ENCODE measurements at places on chromosomes 1 and 21. TPM values are rescaled to one million over a fixed set of nuclear protein-coding genes. Genes with fewer than 3 reads are reported as not detected.

DNA sequence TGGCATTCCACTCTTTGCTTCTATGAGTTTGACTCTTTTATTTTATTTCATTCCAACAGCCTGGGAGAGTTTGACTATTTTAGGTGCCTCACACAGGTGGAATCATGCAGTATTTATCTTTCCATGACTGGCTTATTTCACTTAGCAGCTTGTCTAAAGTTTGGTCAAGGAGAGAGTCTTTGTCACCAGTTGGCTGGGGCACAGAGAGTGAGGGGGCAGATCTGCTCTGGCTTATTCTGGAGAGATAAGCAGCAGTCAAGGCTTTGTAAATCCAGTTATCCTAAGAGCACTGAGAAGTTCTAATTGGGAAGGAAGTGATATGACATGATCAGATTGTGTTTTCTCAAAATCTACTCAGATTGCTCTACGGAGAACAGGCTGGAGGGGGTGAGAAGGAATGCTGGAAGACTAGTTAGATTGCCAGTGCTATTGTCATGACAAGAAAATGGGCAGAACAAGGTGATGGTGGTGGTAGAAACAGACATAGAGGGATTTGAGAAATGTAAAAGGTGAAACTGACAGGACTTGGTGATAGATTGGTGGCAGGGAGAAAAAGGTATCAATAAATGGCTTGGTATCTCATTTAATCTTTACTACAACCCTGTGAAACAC, 12.1 kb upstream of the CTTNBP2NL start:
- DNase-seq, result no peak

DNA sequence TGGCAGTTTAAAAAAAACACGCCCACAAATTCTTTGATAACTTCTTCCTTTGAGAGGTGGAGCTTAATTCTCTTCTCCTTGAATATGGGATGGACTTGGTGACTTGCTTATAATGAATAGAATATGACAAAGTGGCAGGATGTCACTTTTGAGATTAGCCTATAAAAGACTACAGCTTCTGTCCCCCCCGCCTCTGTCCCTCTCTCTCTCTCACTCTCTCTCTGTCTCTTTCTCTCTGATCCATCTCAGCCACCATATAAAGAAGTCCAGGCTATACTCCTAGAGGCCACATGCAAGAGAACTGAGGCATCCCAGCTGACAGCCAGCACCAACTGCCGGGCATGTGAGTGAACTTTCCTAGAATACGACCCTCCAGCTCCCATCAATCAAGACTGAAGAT, 7.7 kb upstream of the DMBX1 start:
- DNase-seq, result no peak

- DNase-seq, result no peak
Observed at GRCh38 chr1:967466-968343, 1.4 kb downstream of the PLEKHN1 start.

FMOD gene
- total RNA-seq, result 6.6 TPM

GRCh38 chr1:13945856-13946255, 245.9 kb downstream of the PRDM2 start:
- no peak for DNase-seq

All from fibroblast of the aortic adventitia (primary cell).